ENCODE measurements at places on chromosomes 1 and 21. TPM values are rescaled to one million over a fixed set of nuclear protein-coding genes. Genes with fewer than 3 reads are reported as not detected.

GRCh38 chr1:44730741-44731512, at the start of gene RNU5D-1:
TSS of gene RNU5D-1 (minus strand) at chr1:44731170.
- DNase-seq: peak; percentile 99

DNA sequence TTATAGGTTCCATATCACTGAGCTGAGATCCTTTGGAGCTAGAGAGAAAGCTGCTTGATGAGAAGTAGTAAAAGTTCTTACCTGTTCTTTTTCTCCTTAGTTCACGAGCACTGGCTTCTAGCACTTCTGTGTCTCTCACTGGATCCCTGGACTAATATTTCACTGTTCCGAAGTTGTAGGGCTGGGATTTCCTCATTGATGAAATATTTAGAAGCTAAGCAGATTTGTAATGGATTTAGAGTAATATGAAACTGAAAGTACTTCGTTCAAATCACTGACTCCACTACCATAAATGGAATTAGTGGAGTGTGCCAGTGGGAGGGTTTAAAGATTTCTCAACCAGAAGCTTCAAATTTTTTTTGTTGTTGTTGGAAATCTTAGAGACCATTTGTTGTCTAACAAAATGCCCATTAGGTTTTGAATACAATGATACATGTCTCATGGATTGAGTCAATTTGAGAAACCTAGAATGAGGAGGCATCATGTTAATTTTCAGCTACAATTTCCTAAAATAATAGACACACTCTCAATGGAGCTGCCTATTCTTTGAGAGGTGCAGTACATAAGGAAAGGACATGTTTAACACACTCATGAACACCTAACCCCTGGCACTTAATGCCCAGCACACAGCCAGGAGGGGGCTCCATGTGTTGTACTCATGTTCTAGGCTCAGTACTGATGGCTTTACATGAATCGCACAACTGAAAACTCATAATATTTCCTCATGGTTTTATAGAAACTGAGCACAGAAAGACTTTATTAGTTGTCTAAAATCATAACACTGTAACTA, at the start of gene GBP1:
Gene GBP1, minus strand, starts transcription at position 130 of the 790 bp plus-strand sequence. CDS start 1,974 bp downstream, outside the sequence.
- DNase-seq: peak; percentile 76

- no peak for DNase-seq
Observed at GRCh38 chr1:165674599-165674998, 23.8 kb downstream of the ALDH9A1 start.

- DNase-seq: peak; percentile 46
Observed at GRCh38 chr1:67948151-67949080, 102.0 kb downstream of the DIRAS3 start.

DNA sequence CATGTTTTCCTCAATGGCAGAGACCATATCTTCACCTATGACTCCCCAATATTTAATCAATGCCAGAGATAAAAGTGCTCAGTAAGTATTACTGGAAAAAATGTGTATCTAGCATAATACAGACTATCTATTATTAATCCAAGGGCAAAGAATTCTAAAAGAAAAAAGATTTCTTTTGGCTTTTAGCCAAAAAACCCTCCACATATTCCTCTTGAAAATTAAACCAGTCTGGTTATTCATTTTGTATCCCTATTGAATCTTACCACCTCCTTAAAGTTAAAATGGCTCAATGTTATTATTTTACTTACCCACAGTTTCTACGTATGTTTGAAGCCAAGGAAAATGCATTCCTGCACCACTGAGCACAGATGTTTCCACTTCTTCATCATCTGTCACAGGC, 1.6 kb downstream of the TAF1A start:
- DNase-seq: no peak

GRCh38 chr1:109255097-109255651, 5.8 kb downstream of the CELSR2 start:
- DNase-seq: no peak

Gene RBM8A
- polyA plus RNA-seq: 256 TPM

Gene KRTAP10-4
- polyA plus RNA-seq: not detected

Gene C1QA
- polyA plus RNA-seq: not detected

Gene NBPF12
- polyA plus RNA-seq: 1.6 TPM

Gene UBE4B
- 13.2 TPM for polyA plus RNA-seq

Gene NUP210L
- not detected for polyA plus RNA-seq

Data from foreskin keratinocyte (primary cell).